NCI-H1105 (cell line): ENCODE measurements at places on chromosomes 7 and 10.

- DNase-seq: no peak
Observed at GRCh38 chr7:47087866-47088265, 494.0 kb downstream of the TNS3 start.

GRCh38 chr7:41994746-41995110 is 242.3 kb downstream of the GLI3 start:
- no peak for DNase-seq

GRCh38 chr7:1555046-1555812 is 776 bp downstream of the TMEM184A start:
- DNase-seq: no peak

- DNase-seq: no peak
Observed at GRCh38 chr7:30330134-30331111, 46.0 kb downstream of the ZNRF2 start.

DNA sequence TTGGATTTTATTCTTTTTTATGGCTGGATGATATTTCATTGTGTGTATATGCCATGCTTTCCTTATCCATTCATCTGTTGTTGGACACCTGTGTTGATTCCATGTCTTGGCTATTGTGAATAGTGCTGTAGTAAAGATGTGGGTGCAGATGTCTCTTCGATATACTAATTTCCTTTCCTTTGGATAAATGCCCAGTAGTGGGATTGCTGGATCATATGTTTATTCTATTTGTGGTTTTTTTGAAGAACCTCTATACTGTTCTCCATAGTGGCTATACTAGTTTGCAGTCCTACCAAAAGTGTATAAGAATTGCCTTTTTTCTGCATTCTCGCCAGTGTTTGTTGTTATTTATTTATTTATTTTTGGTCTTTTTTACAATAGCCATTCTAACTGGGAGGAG is 159.8 kb downstream of the WNT2 start:
- DNase-seq: no peak

- no peak for DNase-seq
Observed at GRCh38 chr10:96344178-96344577, 14.6 kb downstream of the OPALIN start.

DNA sequence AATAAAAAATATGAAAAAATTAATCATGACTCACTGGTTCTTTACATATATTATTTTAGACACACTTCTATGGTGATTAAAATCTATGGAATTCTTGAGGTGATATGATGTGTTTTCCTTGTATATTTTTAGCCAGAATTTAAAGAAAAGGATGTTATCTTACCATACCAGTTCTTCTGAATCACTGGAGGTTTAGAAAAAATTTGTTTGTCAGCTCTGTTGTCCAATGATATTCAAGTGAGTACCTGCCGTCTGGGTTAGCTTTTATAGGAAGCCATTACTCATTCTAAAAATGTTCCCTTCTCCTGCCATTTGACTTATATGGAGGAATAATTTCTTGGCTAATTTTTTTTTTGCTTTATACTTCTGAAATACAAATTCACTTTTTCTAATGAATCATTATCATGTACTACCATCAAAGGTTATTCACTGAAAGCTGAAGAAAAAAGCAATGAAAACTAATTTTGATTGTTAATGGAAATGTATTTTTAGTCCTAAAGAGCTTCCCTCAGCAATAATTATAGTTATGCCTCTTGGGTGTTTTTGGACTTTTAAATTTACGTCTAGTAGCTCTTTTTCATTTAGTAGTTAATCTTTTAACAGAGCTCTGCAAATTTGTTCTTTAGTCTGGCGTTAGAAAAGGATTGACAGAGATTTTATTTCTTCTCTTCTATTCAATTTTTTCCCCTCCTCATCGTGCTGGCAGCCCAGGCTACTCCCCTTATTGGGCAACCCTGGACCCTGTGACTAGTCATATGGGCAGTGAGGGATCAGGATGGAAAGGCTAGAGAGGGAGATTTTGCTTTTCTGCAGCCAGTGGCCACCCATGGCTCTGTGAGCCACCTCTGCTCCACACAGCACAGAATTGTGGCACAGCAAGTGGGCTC is 434.2 kb downstream of the LRMDA start:
- DNase-seq: no peak

DNA sequence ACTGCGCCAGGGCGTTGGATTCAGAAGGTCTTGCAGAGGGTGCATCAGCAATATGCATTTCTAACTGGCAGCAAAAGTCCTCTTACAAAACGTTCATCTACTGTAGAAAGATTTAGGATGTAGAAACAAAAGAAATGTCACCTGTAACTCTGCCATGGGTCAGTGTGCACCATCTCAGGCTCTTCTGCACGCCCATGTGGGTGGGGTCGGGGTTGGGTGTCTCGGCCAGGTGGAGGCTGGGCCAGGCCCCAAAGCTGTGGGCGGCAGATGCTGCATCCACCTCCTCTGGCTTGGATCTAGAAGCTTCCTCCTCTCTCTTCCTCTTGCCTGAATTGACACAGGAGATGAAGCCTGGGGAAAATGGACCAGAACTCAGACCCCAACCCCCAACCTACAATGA is 111.3 kb upstream of the PPP2R2D start:
- no peak for DNase-seq

- peak; percentile 70 for DNase-seq
Observed at GRCh38 chr7:140475747-140476333, 3.5 kb downstream of the MKRN1 start.

DNA sequence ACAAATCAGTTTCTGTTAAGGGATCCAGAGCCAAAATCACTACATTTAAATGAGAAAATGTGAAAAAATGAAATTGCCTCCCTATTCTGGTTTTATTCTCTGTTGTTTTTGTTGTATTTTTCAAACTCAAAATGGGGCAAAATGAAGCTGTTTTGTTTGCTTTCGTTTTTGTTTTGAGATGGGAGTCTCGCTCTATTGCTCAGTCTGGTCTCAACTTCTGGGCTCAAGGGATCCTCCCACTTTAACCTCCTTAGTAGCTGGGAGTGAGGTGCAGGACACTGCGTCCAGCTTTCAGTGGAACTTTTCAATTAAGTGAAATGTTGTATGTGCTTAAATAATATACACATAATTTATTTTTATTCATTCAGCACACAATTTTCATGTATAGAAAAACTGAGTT is 205.0 kb downstream of the SORCS1 start:
- no peak for DNase-seq

GRCh38 chr7:115600207-115600606 is 430.4 kb downstream of the TFEC start:
- DNase-seq: no peak

- no peak for DNase-seq
Observed at GRCh38 chr10:98344589-98345038, 70.4 kb downstream of the PYROXD2 start.

DNA sequence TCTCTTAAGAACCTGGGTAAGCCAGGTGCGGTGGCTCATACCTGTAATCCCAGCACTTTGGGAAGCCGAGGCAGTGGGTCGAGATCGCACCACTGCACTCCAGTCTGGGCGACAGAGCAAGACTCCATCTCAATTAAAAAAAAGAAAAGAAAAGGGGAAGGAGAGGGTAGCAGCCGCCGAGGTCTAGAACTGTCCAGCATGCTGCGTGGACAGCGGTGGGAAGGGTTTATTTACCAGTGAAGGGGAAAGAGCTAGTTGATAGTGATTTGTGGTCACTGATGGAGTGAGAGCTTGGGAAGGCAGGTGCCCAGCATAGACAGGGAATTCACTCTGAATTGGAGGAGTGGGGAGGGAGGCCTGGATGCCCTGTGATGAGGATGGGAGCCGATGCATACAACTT is 43.4 kb upstream of the DAGLB start:
- no peak for DNase-seq

GRCh38 chr7:135670179-135670578 is 7.9 kb downstream of the STMP1 start:
- DNase-seq: no peak

- DNase-seq: no peak
Observed at GRCh38 chr10:29610876-29611647, 23.7 kb downstream of the SVIL start.

DNA sequence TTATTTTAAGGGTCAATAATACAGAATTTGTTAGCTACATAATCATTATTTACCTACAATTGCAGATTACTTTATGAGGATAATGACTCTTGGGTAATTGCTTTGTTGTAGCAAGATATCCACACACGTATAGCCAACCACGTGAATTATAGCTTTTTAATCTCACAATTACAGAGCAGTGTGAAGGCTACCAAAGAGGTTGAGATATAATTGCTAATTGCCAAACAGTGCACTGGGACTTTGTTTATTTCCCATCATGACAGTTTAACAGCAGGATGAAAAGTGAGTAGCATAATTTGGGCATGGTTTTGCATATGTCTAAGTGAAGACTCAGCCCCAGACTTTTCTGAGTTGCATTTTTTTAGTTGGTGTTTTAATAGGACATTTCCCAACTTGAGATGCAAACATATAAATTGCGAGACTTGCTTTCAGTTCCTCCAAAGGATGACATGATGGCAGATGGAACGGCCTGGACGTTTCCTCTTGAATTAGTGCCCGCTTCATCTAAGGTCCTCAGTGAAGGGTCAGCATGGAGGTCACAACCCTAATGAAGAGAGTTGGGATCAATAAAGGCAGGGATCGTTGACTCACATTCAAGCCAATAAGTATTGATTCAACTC is 180.7 kb upstream of the GPR26 start:
- no peak for DNase-seq

GRCh38 chr10:116995648-116996047 is 9.3 kb downstream of the SHTN1 start:
- DNase-seq: no peak

DNA sequence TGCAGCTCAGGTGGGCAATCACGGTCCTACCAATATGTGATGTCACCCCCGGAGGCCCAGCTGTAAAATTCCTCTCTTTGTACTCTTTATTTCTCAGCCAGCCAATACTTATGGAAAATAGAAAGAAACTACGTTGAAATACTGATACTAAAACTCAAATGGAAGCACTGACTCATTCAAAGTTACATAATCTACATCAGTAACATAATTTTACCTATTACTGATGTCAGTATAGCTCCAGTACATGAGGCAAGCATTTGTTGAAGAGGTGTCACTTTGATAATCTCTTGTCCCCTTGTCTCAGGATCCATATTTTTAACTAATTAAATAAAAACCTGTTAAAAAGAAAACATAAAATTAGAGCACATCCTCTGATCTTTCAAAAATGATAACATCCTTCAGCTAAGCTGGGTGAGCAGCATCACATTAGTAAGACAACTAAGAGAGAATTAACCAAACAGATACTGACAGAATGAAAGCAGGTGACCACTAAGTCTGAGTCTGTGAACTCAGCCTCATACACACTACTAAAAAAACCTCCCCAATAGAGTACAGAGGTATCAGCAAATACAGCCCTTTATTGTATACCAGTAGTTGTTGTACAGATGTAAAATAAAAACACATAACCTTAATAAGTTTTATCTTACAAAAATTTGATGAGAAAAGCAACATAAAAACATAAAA is 17.6 kb downstream of the SLC25A40 start:
- DNase-seq: no peak

- DNase-seq: no peak
Observed at GRCh38 chr10:100997360-100998182, 2.0 kb upstream of the LZTS2 start.
